ENCODE measurements at places on chromosomes 13 and 19. TPM values are rescaled to one million over a fixed set of nuclear protein-coding genes. Genes with fewer than 3 reads are reported as not detected.

Gene PSG3
- not detected for total RNA-seq

Gene NCR1
- not detected for total RNA-seq

Gene CRB3
- total RNA-seq: 0.46 TPM

Gene SWSAP1
- total RNA-seq: 2.8 TPM

Gene S1PR5
- 0.23 TPM for total RNA-seq

Gene MBOAT7
- total RNA-seq: 318 TPM

Gene CACNA1A
- total RNA-seq: 0.30 TPM

Gene KIR2DL3
- not detected for total RNA-seq

Gene DAND5
- not detected for total RNA-seq

Gene RGCC
- 79.3 TPM for total RNA-seq

Gene NDUFA7
- 48.6 TPM for total RNA-seq

Gene PGLYRP1
- not detected for total RNA-seq

Gene ETV2
- 1.6 TPM for total RNA-seq

Gene SPIB
- total RNA-seq: 0.80 TPM

Gene STARD13
- total RNA-seq: 2.0 TPM

Gene SYCN
- not detected for total RNA-seq

Gene LILRB5
- not detected for total RNA-seq

Gene NXNL1
- not detected for total RNA-seq

Gene SPTBN4
- total RNA-seq: 0.30 TPM

Gene ZNF682
- total RNA-seq: 4.8 TPM

Gene FPR2
- not detected for total RNA-seq

Gene F2RL3
- not detected for total RNA-seq

Gene OR10H3
- total RNA-seq: not detected

Gene ZNF93
- total RNA-seq: 7.1 TPM

Gene PPP1R13L
- 16.6 TPM for total RNA-seq

Gene CADM4
- total RNA-seq: 0.39 TPM

Gene CNN1
- total RNA-seq: not detected

Gene PEX11G
- 2.5 TPM for total RNA-seq

Gene ZNF737
- 7.0 TPM for total RNA-seq

Gene KRTDAP
- not detected for total RNA-seq

Gene GPR183
- total RNA-seq: 147 TPM

Gene FAM83E
- total RNA-seq: 4.3 TPM

Gene GIPC3
- total RNA-seq: 0.16 TPM

Gene KLK15
- total RNA-seq: not detected

Gene ZNF134
- total RNA-seq: 7.9 TPM

Gene TSHZ3
- total RNA-seq: 1.3 TPM

Gene GSX1
- total RNA-seq: not detected

Gene ANKLE1
- 20.4 TPM for total RNA-seq

Gene ADGRE3
- total RNA-seq: not detected

Gene ITGBL1
- total RNA-seq: not detected
